ENCODE measurements at places on chromosomes 6 and 20. TPM values are rescaled to one million over a fixed set of nuclear protein-coding genes. Genes with fewer than 3 reads are reported as not detected.

Gene POU5F1
- total RNA-seq, result 0.21 TPM

Gene PTCHD4
- 1.8 TPM for total RNA-seq

Gene LAMA2
- total RNA-seq, result 2.6 TPM

Gene CNKSR3
- 2.3 TPM for total RNA-seq

Gene PRDM13
- total RNA-seq, result 1.4 TPM

Gene TRIM26
- total RNA-seq, result 24.6 TPM

Gene ZNF76
- total RNA-seq, result 15.6 TPM

Gene GHRH
- total RNA-seq, result not detected

Gene FNDC1
- total RNA-seq, result not detected

Gene BFSP1
- 7.7 TPM for total RNA-seq

Gene NKAIN4
- not detected for total RNA-seq

Gene SCGN
- total RNA-seq, result not detected

Gene RIMS1
- total RNA-seq, result 1.5 TPM

Gene PABPC1L
- total RNA-seq, result 75.0 TPM

Gene HLA-DRA
- total RNA-seq, result 285 TPM

Gene B3GALT4
- total RNA-seq, result 1.1 TPM

Gene EYA4
- total RNA-seq, result 34.6 TPM

Gene BPIFA1
- not detected for total RNA-seq

Gene TXLNB
- not detected for total RNA-seq

Gene MUC21
- not detected for total RNA-seq

Gene TPX2
- total RNA-seq, result 122 TPM

Gene FRK
- total RNA-seq, result 0.04 TPM

Gene PLA2G7
- 2.5 TPM for total RNA-seq

Gene IL17F
- total RNA-seq, result not detected

Gene TMEM217
- total RNA-seq, result not detected

Gene OTOR
- total RNA-seq, result not detected

Gene NHSL1
- 27.5 TPM for total RNA-seq

Gene C20orf144
- total RNA-seq, result 0.04 TPM

Gene SIRPB2
- not detected for total RNA-seq

Gene KIF25
- not detected for total RNA-seq

Gene VGLL2
- 0.58 TPM for total RNA-seq

Gene TNNC2
- 1.7 TPM for total RNA-seq
